Fibroblast of skin of left biceps (primary cell): ENCODE measurements at places on chromosomes 7 and 10.

- no peak for DNase-seq
Observed at GRCh38 chr10:79376751-79377556, 29.7 kb downstream of the PPIF start.

GRCh38 chr7:80014511-80014910 is 120.1 kb upstream of the GNAI1 start:
- no peak for DNase-seq

GRCh38 chr7:21942955-21943354 is 2.7 kb downstream of the CDCA7L start:
- DNase-seq, result no peak

DNA sequence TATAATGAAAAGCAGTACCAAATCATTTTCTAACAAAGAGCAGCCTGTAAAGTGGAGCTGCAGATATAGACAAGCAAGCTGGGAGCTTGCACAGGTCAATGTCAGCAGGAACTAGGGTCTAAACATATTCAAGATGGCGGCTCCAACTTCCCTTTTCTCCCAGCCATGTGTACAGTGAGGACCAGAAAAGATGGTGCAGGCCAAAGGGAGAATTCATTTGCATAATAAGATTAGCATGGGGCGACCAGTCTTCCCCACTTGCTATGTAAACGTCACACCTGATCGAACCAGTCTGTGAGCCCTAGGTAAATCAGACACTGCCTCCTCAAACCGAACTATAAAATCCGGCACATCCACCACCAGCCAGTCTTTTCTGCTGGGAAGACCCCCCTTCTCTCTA is 4.4 kb upstream of the RAPGEF5 start:
- no peak for DNase-seq

GRCh38 chr7:151327659-151328058 is 14.0 kb upstream of the NUB1 start:
- no peak for DNase-seq

- DNase-seq, result no peak
Observed at GRCh38 chr7:151167197-151167961, at the start of gene GBX1. GBX1 (minus strand) TSS chr7:151167694; CDS start chr7:151167548, 146 bp downstream.

GRCh38 chr10:77032188-77032570 is 605.4 kb downstream of the KCNMA1 start:
- DNase-seq, result no peak

DNA sequence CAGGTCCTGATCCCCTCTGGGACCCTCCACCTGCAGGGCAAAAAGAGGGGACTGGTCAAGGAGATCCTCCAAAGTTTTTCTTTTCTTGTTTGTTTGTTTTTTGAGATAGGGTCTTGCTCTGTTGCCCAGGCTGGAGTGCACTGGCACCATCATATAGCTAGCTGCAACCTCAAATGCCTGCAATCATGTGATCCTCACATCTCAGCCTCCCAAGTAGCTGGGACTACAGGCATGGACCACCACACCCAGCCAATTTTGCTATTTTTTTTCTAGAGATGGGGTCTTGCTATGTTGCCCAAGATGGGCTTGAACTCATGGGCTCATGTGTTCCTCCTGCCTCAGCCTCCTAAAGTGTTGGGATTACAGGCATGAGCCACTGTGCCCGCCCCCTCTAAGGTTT is 41.0 kb downstream of the EPHB4 start:
- no peak for DNase-seq

GRCh38 chr10:59383436-59383835 is 21.1 kb upstream of the FAM13C start:
- no peak for DNase-seq
